ENCODE measurements at places on chromosomes 13 and 19.

DNA sequence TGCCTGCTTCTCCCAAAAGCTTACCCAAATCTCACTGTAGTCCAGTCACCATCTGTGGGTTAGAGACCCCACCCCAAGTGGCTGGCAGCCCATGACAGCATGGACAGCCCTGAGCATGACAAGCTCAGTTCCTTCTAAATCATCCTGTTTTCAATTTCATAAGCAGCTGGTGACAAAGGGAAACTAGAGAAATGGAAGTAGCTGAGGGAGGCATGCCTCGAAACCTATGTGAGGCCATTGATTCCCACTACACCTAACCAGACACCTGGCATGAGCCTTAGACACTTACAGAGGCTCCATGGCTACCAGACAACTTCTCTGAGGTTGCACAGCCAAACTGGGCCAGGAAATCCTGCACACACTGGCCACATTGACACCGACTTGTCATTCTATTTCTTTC, 56.2 kb downstream of the ABCC4 start:
- DNase-seq, result no peak

DNA sequence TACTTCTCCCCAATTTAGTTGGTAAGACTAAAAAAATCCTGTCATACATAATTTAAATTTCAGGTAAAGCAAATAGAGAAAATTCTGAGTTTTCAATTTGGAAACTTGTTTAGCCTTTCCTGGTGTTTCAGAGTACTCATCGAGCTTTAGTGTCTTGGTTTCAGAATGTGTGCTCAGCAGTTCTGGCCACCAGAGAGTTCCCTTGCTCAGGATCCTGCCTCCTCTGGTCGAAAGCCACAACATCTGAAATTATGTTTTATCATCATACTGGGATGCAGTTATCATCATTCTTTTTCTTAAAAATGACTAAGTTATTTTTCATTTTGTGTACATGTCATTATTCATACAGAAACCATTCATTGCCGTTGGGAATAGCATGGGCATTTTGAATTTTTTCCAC, 263.2 kb upstream of the SPRY2 start:
- DNase-seq, result no peak

DNA sequence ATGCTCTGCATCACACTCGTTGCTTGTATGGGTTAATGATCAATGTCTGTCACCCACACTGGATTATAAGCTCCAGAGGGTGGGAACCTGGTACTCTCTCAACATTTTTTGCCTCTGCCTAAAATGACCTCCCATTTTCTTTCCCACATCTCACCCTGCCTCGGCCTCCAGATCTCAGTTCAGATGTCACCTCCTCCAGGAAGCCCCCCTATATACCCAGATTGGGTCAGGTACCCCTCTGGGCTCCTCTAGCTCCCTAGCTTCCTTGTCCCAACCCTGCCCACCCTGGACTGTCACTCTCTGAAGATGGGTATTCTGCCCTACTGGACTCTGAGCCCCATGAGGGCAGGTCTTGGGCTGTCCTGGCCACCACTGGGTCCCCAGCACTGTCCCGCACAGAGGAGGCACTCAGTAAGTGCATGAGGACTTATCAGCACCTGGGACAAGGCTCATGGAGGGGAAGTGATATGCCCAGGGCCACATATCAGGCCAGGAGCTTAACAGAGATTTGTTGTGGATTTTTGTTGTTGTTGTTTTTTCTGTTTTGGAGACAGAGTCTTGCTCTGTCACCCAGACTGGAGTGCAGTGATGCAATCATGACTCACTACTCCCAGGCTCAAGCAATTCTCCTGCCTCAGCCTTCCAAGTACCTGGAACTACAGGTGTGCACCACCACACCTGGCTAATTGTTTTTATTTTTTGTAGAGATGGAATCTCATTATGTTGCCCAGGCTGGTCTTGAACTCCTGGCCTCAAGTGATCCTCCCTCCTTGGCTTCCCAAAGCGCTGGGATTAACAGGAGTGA, 23.8 kb downstream of the PRKD2 start:
- DNase-seq, result no peak

DNA sequence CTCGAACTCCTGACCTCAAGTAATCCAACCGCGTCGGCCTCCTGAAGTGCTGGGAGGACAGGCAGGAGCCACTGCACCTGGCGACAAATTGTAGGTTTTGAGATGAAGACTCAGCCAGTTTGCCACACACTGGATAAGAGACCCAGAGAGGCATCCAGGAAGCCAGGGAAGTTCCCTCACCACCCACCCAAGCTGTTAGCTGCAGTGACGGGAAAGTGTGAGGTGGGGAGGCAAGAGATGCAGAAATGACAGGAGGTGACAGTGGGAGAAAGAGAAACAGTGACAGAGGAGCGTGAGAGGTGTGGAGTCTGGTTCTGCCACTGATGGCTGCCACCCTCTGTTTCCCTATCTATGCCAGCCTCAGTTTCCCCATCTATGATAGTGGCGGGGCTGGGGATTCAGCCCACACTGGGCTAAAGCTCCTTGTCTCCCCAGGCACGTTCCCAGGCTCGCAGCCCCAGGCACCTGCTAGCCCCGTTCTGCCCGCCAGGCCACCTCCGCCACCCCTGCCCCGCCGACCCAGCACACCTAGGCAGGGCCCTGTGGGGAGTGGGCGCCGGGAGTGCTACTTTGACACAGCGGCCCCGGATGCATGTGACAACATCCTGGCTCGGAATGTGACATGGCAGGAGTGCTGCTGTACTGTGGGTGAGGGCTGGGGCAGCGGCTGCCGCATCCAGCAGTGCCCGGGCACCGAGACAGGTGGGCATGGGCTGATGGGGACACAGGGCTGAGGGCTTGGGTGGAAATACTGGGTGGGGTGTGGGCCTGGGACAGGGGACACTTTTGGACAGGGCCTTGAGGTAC, 21.0 kb downstream of the LTBP4 start:
- no peak for DNase-seq

GRCh38 chr13:83935566-83935965, 53.3 kb upstream of the SLITRK1 start:
- peak; percentile 26 for DNase-seq

- DNase-seq, result peak; percentile 47
These were observed 3.8 kb downstream of the GARIN5B start for GRCh38 chr19:55358943-55359908.

GRCh38 chr13:49774376-49775005, 18.0 kb downstream of the KPNA3 start:
- DNase-seq, result no peak

GRCh38 chr13:40597735-40598365, 68.6 kb downstream of the FOXO1 start:
- DNase-seq, result no peak
